ENCODE measurements at places on chromosomes 7 and 10.

DNA sequence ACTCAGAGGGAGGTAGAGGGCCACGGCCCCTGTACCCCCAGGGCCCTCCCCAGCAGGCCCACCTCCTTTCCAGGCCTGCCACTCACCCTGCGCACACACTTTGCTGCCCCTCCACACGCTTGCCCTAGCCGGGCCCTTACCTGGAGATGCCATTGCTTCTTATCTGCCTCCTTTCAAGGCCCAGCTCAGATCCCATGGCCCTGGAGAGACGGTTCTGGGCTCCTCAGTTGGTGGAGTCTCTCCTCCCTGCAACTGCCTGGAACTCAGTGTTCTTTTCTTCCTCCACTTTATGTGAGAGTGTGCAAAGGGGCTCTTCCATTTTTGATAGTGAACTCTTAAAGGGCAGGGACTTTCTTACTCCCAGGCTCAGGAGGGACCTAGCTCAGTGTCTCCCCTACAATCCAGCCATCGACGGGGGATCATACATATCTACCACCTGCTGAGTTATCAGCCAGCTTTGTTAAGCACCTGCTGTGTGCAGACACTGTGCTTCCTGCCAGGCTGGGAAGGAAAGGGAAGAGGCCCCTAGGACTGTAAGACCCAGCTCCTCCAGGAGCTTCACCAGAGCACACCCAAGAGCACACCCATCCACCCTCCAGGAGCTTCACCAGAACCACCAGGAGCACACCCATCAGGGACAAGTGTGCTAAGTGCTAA lies 89.3 kb upstream of the MACROH2A2 start:
- no peak for DNase-seq

DNA sequence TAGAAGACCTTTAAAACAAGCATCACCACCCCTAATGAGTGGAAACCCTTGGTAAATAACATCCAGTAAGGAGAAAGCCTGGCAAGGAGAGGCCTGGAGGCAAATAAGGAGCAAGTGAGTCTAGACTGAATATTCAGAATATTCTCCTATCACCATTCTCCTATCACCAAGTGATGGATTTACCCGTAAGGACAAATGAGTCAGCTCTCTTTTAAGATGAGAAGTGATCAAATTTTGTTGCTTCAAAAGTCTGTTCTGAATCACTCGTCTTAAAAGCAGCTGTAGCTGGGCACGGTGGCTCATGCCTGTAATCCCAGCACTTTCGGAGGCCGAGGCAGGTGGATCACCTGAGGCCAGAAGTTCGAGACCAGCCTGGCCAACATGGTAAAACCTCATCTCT lies 28.4 kb downstream of the KIAA1549 start:
- no peak for DNase-seq

DNA sequence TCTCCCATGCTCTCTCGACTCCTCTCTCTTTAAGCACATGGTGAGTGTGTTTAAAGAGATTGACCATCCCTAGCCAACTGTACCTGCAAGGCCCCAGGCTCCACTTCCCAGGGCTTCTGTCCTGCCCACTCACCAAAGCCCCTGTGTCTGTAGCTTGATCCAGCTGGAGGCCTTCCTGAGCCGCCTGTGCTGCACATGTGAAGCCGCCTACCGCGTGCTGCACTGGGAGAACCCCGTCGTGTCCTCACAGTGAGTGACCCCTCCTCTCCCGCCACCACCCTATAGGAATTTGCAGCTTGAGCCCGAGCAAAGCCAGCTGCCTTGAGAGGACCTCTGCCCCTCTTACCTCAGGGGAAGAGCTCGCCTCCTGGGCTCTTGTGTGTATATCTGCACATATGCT lies 11.2 kb downstream of the ZFYVE27 start:
- DNase-seq, result no peak

- no peak for DNase-seq
Measured at GRCh38 chr7:33601101-33601500, 304.2 kb upstream of the BMPER start.

- no peak for DNase-seq
Measured at GRCh38 chr7:154868921-154869320, 134.0 kb downstream of the PAXIP1 start.

DNA sequence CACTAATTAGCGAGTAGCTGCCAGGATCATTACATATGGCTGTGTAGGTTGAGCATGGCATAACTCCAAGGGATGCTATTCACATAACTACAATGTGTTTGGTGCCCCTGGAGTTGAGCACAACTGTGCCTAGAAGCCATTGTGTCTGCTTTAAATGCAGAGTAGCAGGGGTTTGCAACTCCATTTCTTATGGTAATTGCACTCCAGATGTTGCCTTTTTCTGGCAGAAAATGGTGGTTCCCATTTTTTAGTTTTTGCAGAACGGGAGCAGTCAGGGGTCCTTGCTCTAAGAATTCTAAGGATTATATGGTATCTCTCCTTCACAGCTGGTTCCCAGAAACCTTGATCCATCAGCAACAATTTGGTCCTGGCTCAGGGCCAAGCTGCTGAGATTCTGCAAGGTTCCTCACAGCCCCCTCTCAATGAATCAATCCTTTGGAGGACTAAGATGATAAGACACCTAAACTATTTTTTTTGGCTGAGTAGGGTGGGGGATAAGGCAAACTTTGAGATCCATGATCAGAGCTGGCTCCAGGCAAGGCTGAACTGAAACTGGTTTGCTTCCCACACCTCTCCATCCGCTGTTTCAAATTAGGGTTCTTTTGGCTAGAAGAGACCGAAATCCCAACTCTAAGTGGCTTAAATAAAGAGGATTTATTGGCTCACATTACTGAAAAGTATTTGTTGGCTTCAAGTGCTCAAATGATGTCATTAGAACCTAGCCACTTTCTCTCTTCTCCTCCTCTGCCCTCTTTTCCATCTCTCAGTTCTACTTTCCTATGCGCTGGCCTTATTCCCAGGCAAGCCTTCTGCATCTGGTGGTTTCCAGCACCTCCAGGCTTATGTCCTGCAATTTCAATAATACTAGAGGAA lies 97.5 kb upstream of the CCDC6 start:
- peak; percentile 70 for DNase-seq

DNA sequence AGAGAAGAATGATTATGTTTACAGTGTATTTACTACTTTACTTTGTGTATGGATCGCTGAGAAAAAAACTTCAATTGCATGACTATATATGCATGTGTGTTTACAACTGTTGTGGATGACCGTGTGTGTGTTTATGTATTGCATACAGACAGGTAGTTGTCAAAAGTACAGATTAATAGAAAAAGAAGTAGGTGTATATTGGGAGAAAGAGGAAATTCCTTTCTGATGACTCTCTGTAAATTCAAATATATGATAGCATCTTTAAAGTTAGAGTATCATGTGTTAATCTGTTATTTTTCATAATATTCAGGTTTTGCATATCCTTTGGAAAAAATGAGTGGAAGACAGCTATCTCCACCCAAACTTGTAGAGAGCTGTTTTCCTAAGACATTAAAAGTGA lies 160.4 kb upstream of the AGR3 start:
- DNase-seq, result no peak

DNA sequence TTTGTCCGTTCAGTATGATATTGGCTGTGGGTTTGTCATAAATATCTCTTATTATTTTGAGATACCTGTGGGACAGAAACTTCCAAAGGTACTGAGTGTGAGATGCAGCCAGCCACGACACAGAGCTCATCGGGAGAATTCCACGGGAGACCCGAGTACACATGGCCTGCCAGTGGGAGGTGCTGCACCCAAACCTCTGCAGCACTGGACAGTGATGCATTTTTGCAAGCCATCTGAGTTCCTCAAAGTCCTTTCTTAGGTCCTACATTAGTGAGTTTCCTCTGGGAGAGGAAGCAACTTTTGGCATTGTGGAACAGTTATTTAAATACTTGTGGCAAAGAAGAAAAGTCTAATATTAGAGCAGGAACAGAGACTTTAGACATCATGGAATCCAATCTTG lies 77.5 kb downstream of the ARID5B start:
- no peak for DNase-seq

DNA sequence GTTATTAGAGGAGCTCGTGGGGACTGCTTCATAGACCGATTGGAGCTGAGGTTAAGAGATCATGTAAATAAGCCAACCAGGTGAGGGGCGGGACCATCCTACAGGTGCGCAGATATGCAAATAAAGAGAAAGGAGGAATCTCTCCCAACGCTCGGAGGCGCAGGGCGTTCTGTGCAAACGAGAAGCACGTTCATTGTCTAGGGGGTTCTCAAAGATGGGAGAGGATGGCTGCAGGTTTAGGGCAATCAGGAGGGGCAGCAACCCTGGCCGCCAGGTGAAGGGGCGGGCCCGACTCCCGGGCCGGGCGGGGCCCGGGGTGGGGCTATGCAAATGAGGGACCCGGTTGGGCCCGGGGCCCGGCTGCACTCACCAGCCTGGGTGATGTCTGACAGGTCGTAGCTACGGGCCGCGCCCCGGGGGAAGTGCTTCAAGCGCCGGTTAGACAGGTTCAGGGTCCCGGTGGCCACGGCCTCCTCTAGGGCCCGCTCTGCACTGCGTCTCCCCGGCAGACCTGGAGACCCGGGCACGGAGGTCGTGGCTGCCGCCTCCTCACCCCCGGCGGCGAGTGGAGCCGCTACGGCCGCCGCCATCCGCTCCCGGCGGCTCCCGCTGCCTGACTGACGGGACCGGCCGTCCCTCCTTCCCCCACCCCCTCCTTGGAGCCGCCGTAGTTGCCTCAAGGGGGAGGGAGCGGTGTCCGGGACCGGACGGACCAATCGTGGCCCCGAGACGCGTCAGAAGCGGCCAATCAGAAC lies at the start of gene LRCH4:
TSS of gene LRCH4 (minus strand) at position 619 of the 755 bp plus-strand sequence. CDS start at position 590, 29 bp downstream.
- DNase-seq, result no peak

DNA sequence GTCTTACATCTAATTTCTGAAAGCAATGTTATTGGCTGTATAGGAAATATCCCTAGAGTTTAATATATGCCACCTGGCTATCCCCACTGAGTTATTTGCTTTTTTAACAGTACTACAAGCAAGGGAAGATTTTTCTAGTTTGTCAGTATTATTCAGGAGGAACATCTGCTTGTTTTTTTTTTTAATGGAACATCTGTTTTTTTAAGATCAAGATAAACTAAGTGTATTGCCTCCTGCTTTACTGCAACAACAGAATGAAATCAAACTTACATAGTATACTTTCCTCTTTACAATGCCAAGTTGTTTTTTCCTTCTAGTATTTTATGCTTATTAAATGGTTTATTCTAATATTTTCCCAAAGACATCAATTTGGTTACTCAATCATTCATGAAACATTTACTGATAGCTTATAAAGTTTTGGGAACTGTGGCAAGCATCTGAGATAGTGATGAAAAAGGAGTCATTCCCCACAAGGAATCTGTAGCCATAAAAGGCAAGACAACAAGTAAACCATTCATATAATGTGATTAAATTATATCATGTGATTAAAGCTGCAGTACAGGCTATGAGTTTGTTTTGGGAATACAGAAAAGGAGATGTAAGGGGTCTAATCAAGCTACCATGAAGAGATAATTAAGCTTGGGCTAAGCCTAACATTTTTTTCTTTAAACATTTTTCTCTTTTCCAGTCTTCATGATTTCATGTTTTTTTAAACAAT lies 17.4 kb downstream of the MTPN start:
- no peak for DNase-seq

GRCh38 chr10:70840836-70841235 lies 25.1 kb downstream of the SGPL1 start:
- no peak for DNase-seq

DNA sequence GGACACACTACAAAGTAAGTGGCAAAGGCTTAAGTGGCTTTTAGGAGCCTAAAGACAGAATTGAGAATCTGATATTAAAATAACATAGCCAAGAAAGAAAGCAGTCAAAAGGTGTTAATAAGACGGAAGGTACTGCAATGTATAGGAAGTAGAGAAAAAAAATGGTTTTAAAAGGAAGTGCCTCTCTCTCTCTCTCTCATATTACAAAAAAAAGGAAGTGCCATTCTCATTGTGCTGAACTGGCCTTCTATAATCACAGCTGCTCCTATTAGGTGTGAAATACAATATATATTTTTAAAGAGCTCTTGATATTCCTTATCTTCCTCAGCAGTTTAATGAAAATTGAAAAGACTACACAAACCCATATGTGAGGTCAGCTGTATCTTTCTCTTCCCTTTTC lies 199.4 kb upstream of the NPVF start:
- DNase-seq, result no peak

DNA sequence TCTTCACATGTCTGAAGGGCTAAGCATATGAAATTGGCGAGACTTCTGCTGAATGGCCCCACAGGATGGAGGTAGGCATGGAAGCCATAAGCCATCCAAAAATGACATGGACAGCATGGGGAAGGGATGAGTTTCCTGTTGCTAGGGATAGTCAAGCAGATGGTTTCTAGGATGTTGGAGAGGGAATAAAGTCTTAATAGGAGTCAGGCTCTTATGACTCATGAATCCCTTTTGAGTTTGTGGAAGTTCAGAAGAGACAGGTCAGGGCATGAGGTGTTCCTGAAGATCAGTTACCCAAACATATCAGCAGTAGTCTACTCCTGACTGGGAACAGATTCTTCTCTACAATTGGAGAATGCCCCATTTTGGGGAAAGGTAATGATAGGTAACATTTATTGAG lies 243.9 kb downstream of the REEP3 start:
- DNase-seq, result no peak

DNA sequence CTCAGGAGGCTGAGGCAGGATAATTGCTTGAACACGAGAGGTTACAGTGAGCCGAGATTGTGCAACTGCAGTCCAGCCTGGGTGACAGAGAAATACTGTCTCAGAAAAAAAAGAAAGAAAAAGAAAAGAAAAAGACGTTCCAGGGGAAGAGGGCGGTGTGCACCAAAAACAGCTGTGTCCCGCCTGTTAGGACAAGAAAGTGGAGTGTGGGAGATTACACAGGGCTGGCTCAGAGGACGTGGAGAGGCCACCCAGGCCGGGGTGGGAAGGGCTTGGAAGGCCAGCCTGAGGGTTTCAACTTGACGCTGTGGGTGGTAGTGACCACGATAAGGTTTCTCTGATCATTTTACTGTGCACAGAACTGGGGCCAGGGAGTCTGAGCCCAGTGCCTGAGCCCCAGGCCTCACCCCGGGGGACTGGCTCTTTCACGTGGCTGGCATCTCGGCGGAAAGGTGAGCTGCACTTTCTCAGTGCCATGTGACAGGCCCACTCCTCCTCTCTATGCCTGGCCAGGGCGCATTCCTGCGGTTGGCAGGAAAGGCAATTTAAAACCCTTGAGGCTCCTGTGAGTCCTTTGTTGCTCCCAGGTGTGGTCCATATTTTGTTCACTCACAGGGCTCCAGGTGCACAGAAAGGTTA lies 13.9 kb downstream of the RHBDD2 start:
- no peak for DNase-seq

DNA sequence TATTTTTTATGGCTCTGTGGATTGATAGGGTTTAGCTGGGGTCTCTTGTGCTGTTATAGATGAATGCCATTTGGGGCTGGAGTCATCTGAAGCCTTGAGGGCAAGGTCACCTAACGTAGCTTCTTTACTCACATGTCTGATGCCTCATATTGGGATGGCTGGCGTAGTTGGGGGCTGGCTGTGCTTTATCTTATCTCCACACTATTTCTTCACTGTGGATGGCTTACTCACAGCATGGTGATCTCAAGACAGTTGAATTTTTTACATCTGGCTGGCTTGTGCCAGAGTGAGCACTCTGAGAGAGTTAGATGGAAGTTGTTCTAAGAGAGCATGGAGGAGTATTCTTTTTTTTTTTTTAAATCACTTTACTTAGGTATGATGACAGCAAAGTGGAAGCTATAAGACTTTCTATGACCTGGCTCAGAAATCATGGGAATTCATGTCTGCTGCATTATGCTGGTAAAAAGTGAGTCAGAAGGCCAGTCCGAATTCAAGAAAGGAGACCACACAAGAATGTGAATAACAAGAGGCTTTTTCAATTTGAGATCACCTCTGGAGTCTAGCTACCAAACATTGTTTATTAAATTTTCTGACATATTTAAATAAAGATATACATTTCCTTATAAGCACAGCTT lies 252.4 kb upstream of the TPK1 start:
- no peak for DNase-seq

- DNase-seq, result peak; percentile 2
Measured at GRCh38 chr10:123573236-123574108, 92.7 kb upstream of the GPR26 start.
